ENCODE measurements at places on chromosomes 4 and X.

DNA sequence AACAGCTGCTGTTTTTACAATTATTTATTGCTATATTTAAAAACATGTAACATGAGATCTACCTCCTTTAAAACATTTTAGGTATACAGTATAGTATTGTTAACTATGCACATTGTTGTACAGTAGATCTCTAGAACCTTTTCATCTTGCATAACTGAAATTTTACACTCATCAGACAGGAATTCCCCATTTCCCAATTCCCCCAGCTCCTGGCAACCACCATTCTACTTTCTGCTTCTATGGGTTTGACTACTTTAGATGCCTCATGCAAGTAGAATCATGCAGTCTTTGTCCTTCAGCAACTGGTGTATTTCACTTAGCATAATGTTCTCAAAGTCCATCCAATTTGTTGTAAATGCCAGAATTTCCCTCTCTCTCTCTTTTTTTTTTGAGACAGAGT is 9.7 kb upstream of the LSM6 start:
- no peak for DNase-seq

DNA sequence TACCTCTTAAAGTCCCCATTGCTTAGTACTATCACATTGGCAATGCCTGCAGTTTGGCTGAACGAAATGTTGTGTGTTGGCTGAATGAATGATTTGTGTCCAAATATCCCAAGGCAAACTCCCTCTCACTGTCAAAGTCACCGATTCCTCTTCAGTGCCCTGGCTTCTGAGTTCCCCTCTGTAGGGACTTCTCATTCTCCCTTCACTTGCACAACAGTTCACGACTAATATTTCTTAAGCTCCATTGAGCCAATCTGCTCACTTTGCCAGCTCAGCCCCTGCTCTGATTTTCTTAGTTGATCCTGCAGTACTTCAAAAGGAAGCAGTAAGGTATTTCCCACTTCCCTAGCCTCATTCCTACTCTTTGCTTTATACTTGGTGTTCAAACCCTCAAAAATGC is 21.9 kb upstream of the PACRGL start:
- no peak for DNase-seq

DNA sequence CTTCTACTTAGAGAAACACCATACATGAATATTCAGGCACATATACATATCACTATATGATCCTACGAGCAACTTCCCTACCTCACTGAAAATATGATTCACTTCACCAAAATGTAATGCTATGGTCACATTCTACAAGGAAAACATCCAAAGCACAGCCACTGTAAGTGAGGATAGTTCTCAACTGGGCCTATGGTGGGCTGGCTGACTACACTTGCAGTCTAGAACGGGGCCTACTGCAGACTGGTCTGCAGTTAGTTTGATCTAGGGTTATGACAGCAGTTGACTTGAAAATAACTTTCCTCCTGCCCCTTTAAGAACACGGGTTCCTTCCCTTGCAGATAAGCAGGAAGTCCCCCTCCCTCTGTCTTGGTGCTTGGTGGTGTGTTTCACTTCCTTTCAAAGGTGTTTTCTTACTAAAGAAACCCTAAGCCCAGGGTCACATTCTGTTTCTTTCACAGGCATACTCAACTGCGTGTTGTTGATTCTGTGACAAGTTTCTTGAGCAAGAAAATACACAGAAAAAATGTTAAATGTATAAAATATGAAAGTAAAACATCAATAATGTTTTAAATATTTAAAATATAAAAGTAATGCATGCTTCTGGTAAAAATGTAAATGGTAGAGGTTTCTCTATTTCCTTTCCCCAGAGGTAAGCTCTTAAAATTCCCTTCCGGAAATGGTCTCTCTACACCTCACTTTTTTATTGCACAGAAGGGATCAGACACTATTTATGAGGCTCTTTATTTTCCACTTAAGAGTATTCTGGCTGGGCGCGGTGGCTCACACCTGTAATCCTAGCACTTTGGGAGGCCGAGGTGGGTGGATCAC is 18.0 kb upstream of the TMSB4X start:
- DNase-seq = no peak

DNA sequence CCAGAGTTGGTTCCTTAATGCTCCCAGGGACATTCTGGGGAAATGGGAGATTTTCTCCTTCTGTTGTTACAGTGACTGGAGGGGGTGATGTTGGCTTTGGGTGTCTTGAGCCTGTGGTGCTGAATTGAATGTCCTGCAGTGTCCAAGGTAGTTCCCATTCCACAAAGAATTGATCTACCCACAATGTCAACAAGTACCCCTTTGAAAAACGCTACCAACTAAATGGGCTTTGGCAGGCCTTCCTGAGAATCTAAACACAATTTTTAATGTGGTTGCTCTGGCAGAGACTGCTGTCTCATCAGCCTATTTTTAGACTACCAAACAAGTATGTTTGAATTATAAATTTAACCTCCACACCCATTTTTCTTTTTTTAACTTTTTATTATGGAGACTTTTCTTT is 69.4 kb downstream of the CCKAR start:
- DNase-seq = no peak

DNA sequence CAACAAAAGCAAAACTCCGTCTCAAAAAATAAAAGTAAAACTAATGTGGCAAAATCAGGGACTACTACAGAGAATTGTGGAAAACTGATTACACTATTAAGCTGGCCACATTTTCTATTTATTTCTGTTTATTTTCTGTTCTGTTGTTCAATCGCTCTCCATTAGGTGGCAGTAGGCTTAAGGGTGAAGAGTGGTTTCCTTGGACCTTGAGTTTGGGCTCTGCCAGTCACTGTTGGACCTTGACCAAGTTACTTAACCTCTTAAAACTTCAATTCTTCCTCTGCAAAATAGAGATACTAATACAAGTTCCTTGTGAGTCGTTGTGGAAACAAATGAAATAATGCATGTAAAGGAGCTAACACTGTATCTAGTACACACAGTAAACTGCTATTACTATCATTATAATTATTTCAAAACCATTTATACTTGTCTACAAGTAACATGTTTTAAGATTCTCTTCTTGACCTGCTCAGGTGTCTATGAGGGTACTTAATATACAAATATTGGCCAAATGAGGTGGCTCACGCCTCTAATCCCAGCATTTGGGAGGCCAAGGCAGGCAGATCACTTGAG is 15.2 kb downstream of the HSD17B11 start:
- DNase-seq = peak; percentile 80

GRCh38 chrX:36407836-36408235 is 488.3 kb downstream of the CFAP47 start:
- no peak for DNase-seq

DNA sequence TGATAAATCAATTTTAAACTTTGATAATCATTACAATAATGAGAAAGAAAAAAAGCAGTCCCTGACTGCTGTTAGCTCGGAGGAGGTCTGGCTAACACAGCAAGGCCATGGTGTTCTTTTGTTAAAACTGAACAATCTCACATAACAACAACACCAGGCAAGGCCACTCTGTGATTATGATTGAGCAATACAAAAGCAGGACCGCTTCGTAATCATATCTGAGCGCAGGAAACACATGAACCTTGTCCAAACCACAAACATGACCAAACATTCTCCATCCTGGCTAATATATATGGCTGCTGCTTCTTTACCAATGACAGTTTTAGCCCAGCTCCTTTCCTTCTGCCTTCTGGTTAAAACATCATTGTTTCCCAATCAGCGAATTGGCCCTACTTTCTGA is 76.8 kb upstream of the DDX53 start:
- peak; percentile 61 for DNase-seq

GRCh38 chrX:43860646-43861370 is 21.4 kb downstream of the MAOB start:
- no peak for DNase-seq

DNA sequence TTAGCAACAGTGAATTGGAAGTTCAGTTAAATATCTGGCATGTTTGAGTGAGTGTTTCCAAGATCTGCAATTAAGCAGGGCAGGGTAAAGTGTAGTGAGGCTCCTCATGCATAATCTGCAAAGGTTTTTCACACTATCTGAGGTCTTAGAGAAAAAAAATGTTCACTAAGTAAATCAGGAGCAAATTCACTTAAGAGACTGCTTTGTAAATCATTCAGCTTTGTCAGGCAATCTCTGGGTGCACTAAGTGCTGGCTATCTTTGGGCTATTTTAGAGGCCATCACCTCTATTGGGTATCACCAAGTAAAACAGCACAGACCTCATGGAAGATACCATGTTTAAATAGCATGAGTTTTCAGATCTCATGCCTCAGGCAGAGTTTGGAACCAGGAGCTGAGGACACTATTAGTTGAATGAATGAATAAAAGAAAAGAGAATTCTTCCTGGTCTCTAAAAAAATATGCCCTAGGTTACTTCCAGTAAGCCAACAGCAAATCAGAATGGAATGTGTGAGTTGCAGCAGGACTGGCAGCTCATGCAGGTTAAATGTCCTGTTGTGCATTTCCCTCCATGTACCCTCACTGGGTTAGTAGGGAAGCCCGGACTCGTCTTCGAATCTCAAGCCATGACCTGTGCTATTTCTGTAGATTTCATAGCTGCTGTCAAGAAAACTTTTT is 195.3 kb downstream of the KCNIP4 start:
- no peak for DNase-seq

DNA sequence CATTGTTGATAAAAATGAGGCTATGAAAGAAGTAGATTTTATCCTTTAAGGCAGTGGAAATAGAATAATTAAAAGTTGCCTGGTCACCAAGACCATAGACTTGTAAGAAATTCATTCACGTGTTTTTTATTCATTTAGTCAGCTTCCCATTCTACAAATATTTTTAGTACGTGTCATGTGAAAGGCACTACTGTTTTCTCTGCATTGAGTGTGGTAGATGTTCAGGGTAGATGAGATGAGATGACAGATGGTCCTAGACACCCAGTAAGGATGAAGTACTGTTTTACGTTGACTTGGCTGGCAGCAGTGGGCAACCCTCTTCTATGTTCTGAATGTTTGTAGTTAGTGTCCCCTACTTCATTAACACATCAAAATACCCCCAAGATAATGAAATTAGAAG is 228.1 kb downstream of the ARHGAP24 start:
- no peak for DNase-seq

DNA sequence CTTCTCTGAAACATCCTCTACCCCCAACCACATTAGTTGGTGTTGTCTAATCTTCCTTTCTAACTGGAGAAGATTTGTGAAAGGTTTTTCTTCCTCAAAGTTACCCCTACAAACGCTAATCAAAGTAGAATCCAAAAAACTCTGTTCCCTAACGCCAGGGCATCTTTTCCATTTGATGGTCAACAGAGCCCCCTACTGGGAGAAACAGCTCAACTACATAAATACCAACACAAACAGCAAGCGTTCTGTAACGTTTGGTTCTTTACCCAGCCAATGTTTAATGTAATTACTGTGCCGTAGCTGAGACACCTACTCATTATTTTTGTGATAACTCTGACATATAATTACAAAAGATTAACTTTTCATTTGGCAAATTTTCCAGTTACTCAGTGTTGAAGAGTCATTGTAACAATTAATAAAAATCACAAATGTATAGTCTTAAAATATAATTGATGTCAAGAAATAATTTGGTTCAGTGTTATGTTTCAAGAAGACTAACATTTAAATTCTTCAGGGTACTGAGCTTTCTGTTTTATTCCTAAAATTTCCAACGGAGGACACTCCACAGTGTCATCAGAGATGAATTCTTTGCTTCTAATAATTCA is 94.9 kb upstream of the TBC1D9 start:
- no peak for DNase-seq

- DNase-seq = no peak
Observed at GRCh38 chrX:111830571-111830970, 45.4 kb upstream of the TRPC5OS start.

DNA sequence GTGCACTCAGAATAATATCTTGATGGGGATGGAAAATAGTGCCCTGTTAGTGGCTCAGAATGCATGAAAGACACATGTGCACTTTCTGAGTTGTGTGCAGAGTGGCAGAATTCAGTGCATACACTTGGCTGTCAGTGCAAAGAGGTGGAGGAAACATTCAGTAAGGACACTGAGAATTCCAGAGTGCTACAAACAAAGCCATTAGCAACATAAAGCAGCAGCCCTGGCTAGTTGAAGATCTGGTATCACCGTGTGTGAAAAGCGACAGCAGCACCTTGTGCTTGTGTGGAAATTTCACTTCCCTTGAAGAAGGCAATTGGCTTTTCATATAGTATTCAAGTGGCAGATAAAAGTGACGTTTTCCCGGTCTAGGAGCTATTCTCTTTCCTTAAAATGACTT is 810.4 kb downstream of the TRIML1 start:
- DNase-seq = no peak

DNA sequence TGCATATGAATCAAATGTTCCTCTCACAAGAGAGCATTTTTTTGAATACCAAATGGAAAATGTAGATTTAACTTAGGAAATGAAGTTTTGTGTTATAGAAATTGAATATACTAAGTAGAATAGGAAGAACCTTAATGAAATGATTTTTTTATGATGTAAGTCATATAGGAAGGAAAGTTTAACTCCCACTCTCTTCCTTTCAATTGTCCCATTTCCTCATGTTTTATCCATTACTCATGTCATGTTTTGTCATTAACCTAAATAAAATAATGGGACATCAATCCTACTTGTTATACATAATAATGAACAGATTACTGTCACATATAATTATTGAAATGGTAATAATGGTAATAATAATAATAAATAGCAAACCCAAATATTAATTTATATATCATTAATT is 22.7 kb upstream of the SRD5A3 start:
- DNase-seq = no peak

- DNase-seq = no peak
Observed at GRCh38 chr4:87872028-87872427, 39.3 kb downstream of the MEPE start.

- no peak for DNase-seq
Observed at GRCh38 chrX:3738509-3738908, 25.1 kb upstream of the PRKX start.

- DNase-seq = no peak
Observed at GRCh38 chrX:23008431-23009099, 8.8 kb downstream of the DDX53 start.

Measured in skeletal muscle cell (primary cell).